ENCODE measurements at places on chromosomes 2 and 18. TPM values are rescaled to one million over a fixed set of nuclear protein-coding genes. Genes with fewer than 3 reads are reported as not detected.

SLC35G4 gene
- not detected for total RNA-seq

KLHL30 gene
- total RNA-seq, result 28.2 TPM

C2orf80 gene
- not detected for total RNA-seq

CIDEA gene
- total RNA-seq, result not detected

TMEM169 gene
- total RNA-seq, result 7.3 TPM

UGT1A8 gene
- not detected for total RNA-seq

KCNS3 gene
- 6.7 TPM for total RNA-seq

DNAJC5G gene
- not detected for total RNA-seq

- no peaks in the 10 kb centered on the region for H3K4me1 ChIP-seq
- no peaks in the 10 kb centered on the region for H3K27me3 ChIP-seq
- H3K36me3 ChIP-seq, result no peaks in the 10 kb centered on the region
- DNase-seq, result no peak
- H3K27ac ChIP-seq, result no peak overlapping the region
These were observed 55.7 kb upstream of the ACTR3 start for GRCh38 chr2:113834051-113834730.

DNA sequence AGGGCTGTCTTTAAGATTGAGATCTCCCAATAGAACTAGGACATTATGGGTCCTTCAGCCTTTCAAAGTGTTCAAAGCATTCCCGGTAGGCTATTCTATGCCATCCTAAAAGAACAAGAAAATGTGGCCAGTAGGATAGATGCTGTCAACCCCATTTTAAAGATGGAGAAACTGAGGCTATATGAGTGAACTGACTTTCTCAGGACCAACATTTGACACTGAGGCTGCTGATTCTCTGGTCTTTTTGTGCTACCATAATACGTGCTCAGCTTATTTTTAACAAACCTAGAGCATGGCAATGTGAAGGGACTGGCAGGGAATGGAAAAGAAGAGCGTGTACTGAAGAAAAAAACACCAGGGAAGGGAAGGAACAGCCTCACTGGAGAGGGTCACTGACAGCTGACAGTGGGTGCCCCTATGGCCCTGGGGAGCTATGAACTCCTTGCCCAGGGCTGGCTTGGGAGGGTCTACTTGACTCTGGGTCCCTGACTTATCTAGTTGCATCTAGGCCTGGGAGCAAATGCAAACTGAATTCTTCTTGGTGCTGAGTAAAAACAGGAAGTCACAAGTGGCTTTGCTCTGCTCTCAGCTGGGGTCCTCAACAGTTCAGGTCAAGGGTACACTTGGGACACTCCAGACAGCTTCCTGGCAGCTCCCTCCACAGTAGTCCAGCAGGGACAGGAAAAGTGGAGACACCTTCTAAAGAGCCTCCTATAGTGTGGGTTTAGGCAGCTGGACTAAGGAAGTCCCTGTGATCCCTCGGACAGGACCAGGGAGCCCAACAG lies 2.3 kb downstream of the CYRIA start:
- no peaks in the 10 kb centered on the region for H3K36me3 ChIP-seq
- no peak for DNase-seq
- H3K27me3 ChIP-seq, result no peaks in the 10 kb centered on the region
- H3K4me1 ChIP-seq, result no peaks in the 10 kb centered on the region

- H3K36me3 ChIP-seq, result no peaks in the 10 kb centered on the region
- no peaks in the 10 kb centered on the region for H3K4me1 ChIP-seq
- no peak for DNase-seq
- H3K27ac ChIP-seq, result no peak overlapping the region
These were observed 108.5 kb upstream of the LYPD6 start for GRCh38 chr2:149221898-149222297.

GRCh38 chr18:60935041-60935910 lies 398.0 kb upstream of the CDH20 start:
- no peaks in the 10 kb centered on the region for H3K4me1 ChIP-seq
- no peak overlapping the region for H3K27ac ChIP-seq
- no peaks in the 10 kb centered on the region for H3K36me3 ChIP-seq
- no peak for DNase-seq

- no peak for DNase-seq
- no peak overlapping the region for H3K4me3 ChIP-seq
These were observed 3.9 kb downstream of the TP53I3 start for GRCh38 chr2:24080701-24081100.

DNA sequence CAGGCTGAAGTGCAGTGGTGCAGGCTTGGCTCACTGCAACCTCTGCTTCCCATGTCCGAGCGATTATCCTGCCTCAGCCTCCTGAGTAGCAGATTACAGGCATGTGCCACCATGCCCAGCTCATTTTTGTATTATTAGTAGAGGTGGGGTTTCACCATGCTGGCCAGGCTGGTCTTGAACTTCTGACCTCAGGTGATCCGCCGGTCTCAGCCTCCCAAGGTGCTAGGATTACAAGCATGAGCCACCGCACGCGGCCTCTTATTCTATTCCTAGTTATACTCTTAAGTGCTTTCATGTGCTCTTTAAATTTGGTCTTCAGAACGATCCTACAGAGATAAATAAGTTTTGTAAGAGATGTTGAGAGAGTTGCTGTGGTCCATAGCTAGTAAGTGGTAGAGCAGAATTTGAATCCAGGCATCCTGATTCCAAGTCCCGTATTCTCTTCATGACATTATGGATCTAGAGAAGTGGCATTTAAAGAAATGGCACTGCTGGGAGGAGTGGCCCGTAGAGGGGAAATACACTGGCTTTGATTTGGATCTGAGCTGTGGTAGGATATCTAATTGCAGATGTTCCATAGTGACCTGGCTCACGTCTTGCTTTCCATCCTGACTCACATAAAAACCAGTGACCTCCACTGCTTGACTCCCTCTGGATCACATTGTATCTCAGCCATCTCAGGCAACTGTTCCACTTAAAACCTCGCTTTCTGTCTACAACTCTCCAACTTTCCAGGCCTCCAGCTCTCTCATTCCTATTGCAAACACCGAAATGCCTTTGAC lies 22.8 kb upstream of the ME2 start:
- H3K4me1 ChIP-seq, result no peaks in the 10 kb centered on the region
- H3K4me3 ChIP-seq, result no peak overlapping the region
- no peak overlapping the region for H3K27ac ChIP-seq
- H3K36me3 ChIP-seq, result no peaks in the 10 kb centered on the region
- no peaks in the 10 kb centered on the region for H3K27me3 ChIP-seq
- DNase-seq, result no peak

GRCh38 chr2:207772081-207772843 lies 2.6 kb upstream of the FZD5 start:
- no peak overlapping the region for H3K4me3 ChIP-seq
- H3K36me3 ChIP-seq, result no peaks in the 10 kb centered on the region
- peaks cover 9% of the 10 kb centered on the region for H3K4me1 ChIP-seq
- peak; percentile 72 for DNase-seq

GRCh38 chr2:111697560-111697959 lies 186.4 kb downstream of the ANAPC1 start:
- H3K4me3 ChIP-seq, result no peak overlapping the region
- no peaks in the 10 kb centered on the region for H3K27me3 ChIP-seq
- no peak overlapping the region for H3K27ac ChIP-seq
- H3K36me3 ChIP-seq, result no peaks in the 10 kb centered on the region
- peaks cover 2% of the 10 kb centered on the region for H3K4me1 ChIP-seq
- no peak for DNase-seq

- H3K4me3 ChIP-seq, result no peak overlapping the region
- DNase-seq, result no peak
- no peak overlapping the region for H3K27ac ChIP-seq
- H3K36me3 ChIP-seq, result no peaks in the 10 kb centered on the region
- no peaks in the 10 kb centered on the region for H3K27me3 ChIP-seq
These were observed 582 bp upstream of the ZAP70 start for GRCh38 chr2:97712693-97713295.

DNA sequence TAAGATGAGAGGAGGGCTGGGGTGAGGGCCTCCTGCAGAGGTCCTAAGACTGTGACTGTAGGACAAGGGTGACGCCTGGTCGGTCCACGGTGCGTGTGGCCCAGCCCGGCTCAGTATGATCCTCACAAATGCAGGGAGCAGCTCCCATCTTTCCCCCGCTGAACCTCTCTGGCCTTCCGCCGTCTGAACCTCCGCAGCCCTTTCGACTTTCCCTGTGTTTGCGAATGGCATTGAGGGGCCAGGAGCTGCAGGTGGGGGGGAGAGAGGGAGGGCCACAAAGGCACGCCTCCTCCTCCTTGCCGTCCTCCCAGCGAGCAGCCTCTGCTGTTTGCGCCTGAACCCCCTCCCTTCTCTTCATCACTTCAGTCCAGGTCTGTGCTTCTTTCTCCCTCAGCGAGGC lies 68.6 kb upstream of the PXDN start:
- no peaks in the 10 kb centered on the region for H3K27me3 ChIP-seq
- H3K36me3 ChIP-seq, result no peaks in the 10 kb centered on the region
- H3K4me1 ChIP-seq, result peaks cover 20% of the 10 kb centered on the region
- no peak overlapping the region for H3K27ac ChIP-seq
- no peak overlapping the region for H3K4me3 ChIP-seq
- no peak for DNase-seq

GRCh38 chr18:13545514-13545913 lies 180.8 kb downstream of the FAM210A start:
- H3K4me3 ChIP-seq, result no peak overlapping the region
- H3K27ac ChIP-seq, result no peak overlapping the region
- H3K36me3 ChIP-seq, result no peaks in the 10 kb centered on the region
- no peak for DNase-seq

DNA sequence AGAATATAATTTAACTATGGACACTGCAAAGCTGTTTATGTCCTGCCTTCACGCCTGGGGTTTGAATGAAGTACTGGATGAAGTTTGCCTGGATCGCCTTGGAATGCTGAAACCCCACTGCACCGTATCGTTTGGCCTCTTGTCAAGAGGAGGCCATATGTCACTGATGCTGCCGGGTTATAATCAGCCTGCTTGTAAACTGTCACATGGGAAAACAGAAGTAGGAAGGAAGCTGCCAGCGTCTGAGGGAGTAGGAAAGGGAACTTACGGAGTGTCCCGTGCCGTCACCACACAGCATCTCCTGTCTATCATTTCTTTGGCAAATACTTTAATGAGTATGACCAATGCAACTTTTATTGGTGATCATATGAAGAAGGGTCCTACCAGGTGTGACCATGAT lies 105.8 kb downstream of the WDR7 start:
- H3K4me3 ChIP-seq, result no peak overlapping the region
- no peaks in the 10 kb centered on the region for H3K27me3 ChIP-seq
- DNase-seq, result no peak
- peaks cover 15% of the 10 kb centered on the region for H3K36me3 ChIP-seq
- no peak overlapping the region for H3K27ac ChIP-seq
- H3K4me1 ChIP-seq, result no peaks in the 10 kb centered on the region

- no peak overlapping the region for H3K4me3 ChIP-seq
- no peak for DNase-seq
- no peaks in the 10 kb centered on the region for H3K27me3 ChIP-seq
- H3K36me3 ChIP-seq, result no peaks in the 10 kb centered on the region
These were observed 344.8 kb downstream of the RPRM start for GRCh38 chr2:153133716-153134115.

GRCh38 chr2:78051480-78051879 lies 529.3 kb upstream of the LRRTM4 start:
- H3K4me1 ChIP-seq, result no peaks in the 10 kb centered on the region
- H3K27ac ChIP-seq, result no peak overlapping the region
- no peaks in the 10 kb centered on the region for H3K36me3 ChIP-seq
- no peak for DNase-seq

DNA sequence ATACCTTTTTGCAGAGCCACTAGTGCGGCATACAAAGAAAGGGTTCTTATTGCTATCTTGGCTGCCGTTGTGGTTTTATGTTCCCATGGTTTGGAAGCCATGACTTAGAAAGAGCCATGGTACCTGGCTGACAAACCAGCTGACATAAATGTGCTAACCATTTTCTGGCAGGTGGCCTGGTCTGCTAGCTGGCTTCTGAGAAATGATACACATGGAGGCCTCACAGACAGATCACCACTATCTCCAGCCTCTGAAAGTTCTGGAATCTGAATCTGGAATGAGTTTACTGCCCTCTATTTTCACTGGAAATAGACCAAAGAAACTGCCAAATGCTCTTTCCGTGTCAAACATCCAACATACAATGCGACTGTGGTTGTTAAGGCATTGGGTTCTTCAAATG lies 123.7 kb downstream of the QPCT start:
- H3K4me3 ChIP-seq, result no peak overlapping the region
- DNase-seq, result no peak
- H3K27ac ChIP-seq, result no peak overlapping the region
- H3K36me3 ChIP-seq, result no peaks in the 10 kb centered on the region
- H3K27me3 ChIP-seq, result no peaks in the 10 kb centered on the region

GRCh38 chr2:86305195-86305914 lies 32.1 kb downstream of the REEP1 start:
- no peaks in the 10 kb centered on the region for H3K27me3 ChIP-seq
- H3K4me1 ChIP-seq, result no peaks in the 10 kb centered on the region
- no peak for DNase-seq
- no peaks in the 10 kb centered on the region for H3K36me3 ChIP-seq
- no peak overlapping the region for H3K27ac ChIP-seq

GRCh38 chr2:101232770-101233169 lies 19.9 kb upstream of the CNOT11 start:
- no peak overlapping the region for H3K4me3 ChIP-seq
- H3K27me3 ChIP-seq, result no peaks in the 10 kb centered on the region
- no peaks in the 10 kb centered on the region for H3K4me1 ChIP-seq
- DNase-seq, result no peak
- no peaks in the 10 kb centered on the region for H3K36me3 ChIP-seq

DNA sequence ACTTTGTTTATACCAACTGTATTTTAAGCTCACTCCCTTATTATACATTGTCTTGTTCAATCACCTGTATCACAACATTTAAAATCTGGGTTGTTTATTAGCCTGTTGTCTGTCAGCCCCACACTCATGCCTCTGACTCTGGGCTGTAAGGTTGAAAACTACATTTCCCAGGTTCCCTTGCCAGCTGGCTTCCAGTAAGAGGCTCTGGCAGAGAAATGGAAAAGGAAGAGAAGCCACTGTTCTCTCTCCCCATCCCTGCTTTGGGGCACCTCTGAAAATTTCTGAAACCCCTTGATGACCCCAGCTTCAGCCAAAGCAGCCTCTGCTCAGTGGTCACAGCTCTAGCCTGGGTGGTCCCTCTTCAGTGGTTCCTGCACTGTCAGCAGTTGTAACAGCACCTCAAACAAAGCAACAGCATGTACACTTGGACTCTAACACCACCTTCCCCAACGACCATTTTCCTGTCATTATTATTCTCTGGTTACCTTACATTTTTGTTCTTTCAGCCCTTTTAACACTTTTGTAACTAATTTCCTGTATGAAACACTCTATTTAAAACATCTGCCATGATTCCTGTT lies 108.9 kb upstream of the LGALSL start:
- H3K27ac ChIP-seq, result no peak overlapping the region
- no peak overlapping the region for H3K4me3 ChIP-seq
- H3K4me1 ChIP-seq, result no peaks in the 10 kb centered on the region
- no peak for DNase-seq
- no peaks in the 10 kb centered on the region for H3K36me3 ChIP-seq

DNA sequence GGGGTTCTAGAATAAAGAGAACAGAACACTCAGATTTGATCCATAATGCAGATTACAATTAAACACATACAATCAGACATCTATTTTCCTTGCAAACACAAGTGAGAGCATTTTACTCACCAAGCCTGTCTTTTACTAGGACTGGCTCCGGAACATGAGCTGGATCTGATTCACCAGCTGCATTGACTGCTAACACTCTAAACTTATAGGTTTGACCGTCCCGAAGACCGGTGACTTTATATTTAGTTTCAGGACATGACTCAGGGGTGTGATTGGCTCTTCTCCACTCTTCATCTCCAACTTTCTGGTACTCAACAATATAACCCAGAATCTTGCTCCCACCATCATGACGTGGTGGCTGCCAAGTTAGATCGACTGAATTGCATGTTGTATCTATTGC lies 112.4 kb downstream of the PLEKHA3 start:
- no peak overlapping the region for H3K27ac ChIP-seq
- no peaks in the 10 kb centered on the region for H3K27me3 ChIP-seq
- H3K36me3 ChIP-seq, result peaks cover 2% of the 10 kb centered on the region
- H3K4me1 ChIP-seq, result no peaks in the 10 kb centered on the region
- no peak for DNase-seq
